ENCODE measurements at places on chromosomes 6 and 20. TPM values are rescaled to one million over a fixed set of nuclear protein-coding genes. Genes with fewer than 3 reads are reported as not detected.

The EFCAB8 gene
- total RNA-seq = under 0.01 TPM

The TNNC2 gene
- total RNA-seq = 0.33 TPM

The RIMS4 gene
- not detected for total RNA-seq

The TREM2 gene
- total RNA-seq = not detected

The SLC17A3 gene
- not detected for total RNA-seq

The HCK gene
- total RNA-seq = 0.33 TPM

The SFTA2 gene
- not detected for total RNA-seq
